ENCODE measurements at places on chromosomes 11 and 22.

- H3K36me3 ChIP-seq = no peaks in the 10 kb centered on the region
- peaks cover 38% of the 10 kb centered on the region for H3K4me1 ChIP-seq
- no peak overlapping the region for H3K4me3 ChIP-seq
- no peaks in the 10 kb centered on the region for H3K27me3 ChIP-seq
- no peak for DNase-seq
Observed at GRCh38 chr11:109968781-109969180, 124.4 kb upstream of the ZC3H12C start.

DNA sequence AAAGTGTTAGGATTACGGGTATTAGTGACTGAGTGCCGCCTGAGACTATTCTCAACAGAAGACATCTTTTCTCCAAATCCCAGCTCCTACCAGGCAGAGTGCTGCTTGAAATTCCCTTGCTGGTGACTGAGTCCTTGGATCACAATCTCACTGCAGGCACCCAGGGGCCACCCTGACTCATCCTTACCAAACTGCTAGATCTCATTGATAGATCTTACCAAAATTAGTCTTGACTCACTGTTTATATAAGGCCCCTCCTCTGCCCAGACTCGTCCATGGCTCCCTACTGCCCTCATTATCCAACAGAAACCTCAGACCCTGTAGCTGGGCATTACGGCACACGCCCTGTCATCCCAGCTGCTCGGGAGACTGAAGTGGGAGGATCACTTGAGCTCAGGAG lies 14.7 kb downstream of the TBC1D10A start:
- no peak overlapping the region for H3K27ac ChIP-seq
- no peak for DNase-seq
- H3K27me3 ChIP-seq = no peaks in the 10 kb centered on the region
- H3K4me3 ChIP-seq = no peak overlapping the region
- H3K36me3 ChIP-seq = no peaks in the 10 kb centered on the region

GRCh38 chr11:44335052-44335760 lies 25.3 kb upstream of the ALX4 start:
- no peak overlapping the region for H3K4me3 ChIP-seq
- no peaks in the 10 kb centered on the region for H3K36me3 ChIP-seq
- no peak overlapping the region for H3K27ac ChIP-seq
- no peaks in the 10 kb centered on the region for H3K4me1 ChIP-seq
- H3K27me3 ChIP-seq = 0 out of 2 replicates have a peak, but pooled peaks cover 11% of the 10 kb centered on the region

GRCh38 chr11:57001674-57002401 lies 13.1 kb downstream of the OR5AK2 start:
- no peaks in the 10 kb centered on the region for H3K4me1 ChIP-seq
- no peak overlapping the region for H3K4me3 ChIP-seq
- DNase-seq = no peak
- no peak overlapping the region for H3K27ac ChIP-seq
- no peaks in the 10 kb centered on the region for H3K27me3 ChIP-seq

DNA sequence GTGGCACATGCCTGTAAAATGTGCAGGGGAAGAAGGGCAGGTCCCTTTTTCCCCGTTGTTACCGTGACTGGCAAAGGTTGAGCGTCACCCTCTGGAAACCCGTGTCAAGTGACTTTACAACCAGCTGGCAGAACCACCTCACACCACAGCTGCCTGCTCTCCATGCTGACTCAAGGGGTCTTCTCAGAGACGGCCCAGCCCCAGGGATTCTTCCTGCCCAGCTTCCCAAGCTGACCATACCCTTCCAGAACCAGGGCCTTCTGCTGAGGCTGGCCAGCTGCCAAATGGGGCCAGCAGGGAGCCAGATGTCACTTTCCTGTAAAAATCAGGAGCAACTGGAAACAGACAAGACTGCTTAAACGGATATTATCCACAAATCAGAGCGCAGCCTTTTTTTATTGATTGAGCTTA lies 6.3 kb downstream of the PC start:
- H3K36me3 ChIP-seq = no peaks in the 10 kb centered on the region
- H3K27ac ChIP-seq = no peak overlapping the region
- H3K4me3 ChIP-seq = no peak overlapping the region
- H3K27me3 ChIP-seq = peaks cover 59% of the 10 kb centered on the region

DNA sequence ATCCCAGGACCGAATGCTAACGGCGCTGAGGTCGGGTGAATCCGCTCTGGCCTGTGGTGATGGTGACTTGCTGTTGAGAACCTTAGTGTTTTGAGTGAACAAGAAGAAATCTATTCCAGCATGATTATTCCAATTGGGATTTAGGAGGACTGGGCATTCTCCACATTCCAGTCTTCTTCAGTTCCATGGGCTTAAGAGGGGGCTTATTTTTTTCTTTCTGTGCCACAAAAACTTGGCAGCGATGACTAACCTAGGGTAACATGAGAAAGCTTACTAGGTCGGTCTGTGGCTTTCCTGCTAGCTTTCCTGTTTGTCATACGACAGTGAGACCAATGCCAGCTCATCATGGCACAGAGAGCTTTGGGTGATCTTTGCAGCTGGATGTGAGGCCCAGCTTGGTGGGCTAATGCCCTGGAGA lies 62.9 kb upstream of the ATXN10 start:
- no peak overlapping the region for H3K4me3 ChIP-seq
- H3K4me1 ChIP-seq = no peaks in the 10 kb centered on the region
- peak; percentile 20 for DNase-seq
- H3K36me3 ChIP-seq = no peaks in the 10 kb centered on the region
- no peak overlapping the region for H3K27ac ChIP-seq
- H3K27me3 ChIP-seq = peaks cover 67% of the 10 kb centered on the region

GRCh38 chr11:1881442-1882264 lies 10.0 kb downstream of the PRR33 start:
- no peak overlapping the region for H3K27ac ChIP-seq
- no peaks in the 10 kb centered on the region for H3K36me3 ChIP-seq
- DNase-seq = no peak
- H3K4me3 ChIP-seq = no peak overlapping the region
- no peaks in the 10 kb centered on the region for H3K27me3 ChIP-seq
- H3K4me1 ChIP-seq = no peaks in the 10 kb centered on the region

- H3K4me3 ChIP-seq = no peak overlapping the region
- no peaks in the 10 kb centered on the region for H3K27me3 ChIP-seq
- no peak overlapping the region for H3K27ac ChIP-seq
- H3K36me3 ChIP-seq = no peaks in the 10 kb centered on the region
- DNase-seq = no peak
Observed at GRCh38 chr11:33635161-33635560, 65.5 kb downstream of the C11orf91 start.

- no peak for DNase-seq
- H3K36me3 ChIP-seq = no peaks in the 10 kb centered on the region
- peaks cover 8% of the 10 kb centered on the region for H3K4me1 ChIP-seq
- H3K27me3 ChIP-seq = no peaks in the 10 kb centered on the region
- H3K4me3 ChIP-seq = no peak overlapping the region
Observed at GRCh38 chr11:2537010-2537705, 92.3 kb downstream of the KCNQ1 start.

DNA sequence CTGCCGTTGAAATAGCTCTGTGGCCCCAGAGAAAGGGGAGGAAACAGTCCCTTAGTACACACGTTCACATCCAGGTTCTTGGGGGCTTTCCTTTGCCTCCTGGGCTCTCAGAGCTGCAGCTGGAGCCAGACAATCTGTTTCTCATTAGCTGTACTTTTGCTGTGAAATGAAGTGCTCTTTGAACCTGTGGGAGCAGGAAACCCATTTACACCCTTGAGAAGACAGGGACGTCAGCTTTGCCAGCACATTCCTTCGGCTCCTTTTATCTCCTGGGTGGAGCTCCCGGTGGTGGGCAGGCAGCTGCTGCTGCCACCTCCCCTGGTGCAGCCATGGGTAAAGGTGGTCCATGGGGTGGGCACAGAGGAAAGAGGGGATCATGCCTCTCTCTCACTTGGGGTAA lies 80.6 kb upstream of the TIMP3 start:
- DNase-seq = no peak
- no peak overlapping the region for H3K4me3 ChIP-seq
- no peak overlapping the region for H3K27ac ChIP-seq
- H3K27me3 ChIP-seq = no peaks in the 10 kb centered on the region

DNA sequence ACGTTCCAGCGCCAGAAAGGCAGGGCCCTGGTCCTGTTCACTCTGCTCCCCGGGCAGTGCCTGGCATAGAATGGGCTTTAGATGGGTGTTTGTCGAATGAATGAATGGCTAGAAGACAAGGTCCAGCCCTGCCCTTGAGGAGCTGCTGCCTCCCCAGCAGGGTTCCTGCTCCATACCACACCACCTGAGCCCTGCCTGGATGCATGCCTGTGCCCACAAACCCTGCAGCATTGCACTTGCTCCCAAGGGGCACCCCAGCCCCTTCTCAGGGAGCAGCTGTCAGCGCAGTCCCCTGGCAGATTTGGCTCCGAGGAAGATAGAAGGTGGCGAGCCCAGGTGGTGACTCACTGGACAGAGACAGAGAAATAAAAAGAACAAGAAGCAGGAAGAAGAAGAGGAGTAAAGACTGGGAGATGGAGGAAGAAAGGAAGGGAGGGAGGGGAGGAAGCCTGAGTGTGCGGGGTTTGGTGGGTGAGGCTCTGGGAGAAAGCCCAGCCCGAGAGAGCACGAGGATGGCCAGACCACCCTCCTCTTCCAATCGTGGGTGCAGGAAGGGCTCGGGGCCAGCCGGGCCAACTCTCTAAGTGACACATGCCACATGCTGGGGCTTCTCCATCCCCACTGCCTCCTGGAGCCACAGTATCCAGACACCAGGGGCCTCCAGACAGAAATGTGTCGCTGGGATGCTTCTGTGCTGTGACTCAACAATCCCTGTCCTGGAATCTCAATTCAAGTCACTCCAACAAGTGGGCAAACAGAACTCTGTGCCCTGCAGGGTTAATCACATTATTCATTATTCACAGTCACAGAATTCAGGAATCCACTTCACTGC lies 1474.3 kb downstream of the BRD1 start:
- H3K27ac ChIP-seq = no peak overlapping the region
- H3K4me3 ChIP-seq = no peak overlapping the region
- DNase-seq = no peak
- H3K36me3 ChIP-seq = no peaks in the 10 kb centered on the region

- 0 out of 2 replicates have a peak, but pooled peaks cover 7% of the 10 kb centered on the region for H3K4me1 ChIP-seq
- no peak for DNase-seq
- H3K36me3 ChIP-seq = no peaks in the 10 kb centered on the region
- no peak overlapping the region for H3K4me3 ChIP-seq
- no peak overlapping the region for H3K27ac ChIP-seq
- H3K27me3 ChIP-seq = 0 out of 2 replicates have a peak, but pooled peaks cover 5% of the 10 kb centered on the region
Observed at GRCh38 chr22:29157759-29158535, 47.7 kb upstream of the EMID1 start.

DNA sequence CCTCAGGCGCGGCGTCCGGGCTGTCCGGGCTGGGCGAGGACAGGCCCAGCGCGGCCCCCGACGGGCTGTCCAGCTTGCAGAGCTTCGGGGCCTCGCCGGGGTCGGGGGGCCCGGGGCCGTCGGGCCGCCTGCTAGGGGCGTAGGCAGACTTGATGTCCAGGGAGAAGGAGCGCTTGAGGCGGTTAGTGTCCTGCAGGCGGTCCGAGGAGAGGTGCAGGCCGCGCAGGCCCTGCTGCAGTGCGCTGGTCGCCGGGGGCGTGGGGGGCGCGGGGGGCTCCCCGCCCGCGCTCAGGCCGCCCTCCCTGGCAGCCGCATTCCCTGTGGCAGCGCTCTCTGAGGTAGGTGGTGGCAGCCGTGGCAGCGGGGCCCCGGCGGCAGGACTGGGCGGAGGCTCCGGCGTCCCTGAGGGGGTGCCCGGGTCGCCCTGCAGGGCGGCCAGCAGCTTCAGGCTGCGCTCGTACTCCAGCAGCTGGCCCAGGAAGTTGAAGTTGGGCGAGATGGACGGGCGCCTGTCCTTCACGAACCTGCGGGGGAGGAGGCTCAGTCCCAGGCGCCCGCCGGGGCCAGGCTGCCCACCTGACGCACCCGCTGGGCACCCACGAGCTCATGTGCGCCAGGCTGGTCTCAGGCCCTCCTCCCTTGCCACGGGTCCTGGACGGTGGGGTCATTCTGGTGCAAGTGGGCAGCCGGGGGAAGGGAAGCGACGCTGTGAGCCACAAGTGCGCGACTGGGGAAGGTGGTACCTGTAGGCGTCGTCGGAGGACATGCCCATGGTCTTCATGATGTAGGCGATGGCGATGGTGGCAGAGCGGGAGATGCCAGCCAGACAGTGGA lies 14.8 kb downstream of the DUSP8 start:
- H3K27ac ChIP-seq = no peak overlapping the region
- peaks cover 53% of the 10 kb centered on the region for H3K27me3 ChIP-seq
- H3K36me3 ChIP-seq = no peaks in the 10 kb centered on the region
- H3K4me3 ChIP-seq = no peak overlapping the region

Measured in MM.1S (cell line).